Cardiac septum (tissue), 1 donor: ENCODE measurements at places on chromosomes 11 and 22.

GRCh38 chr22:38653741-38654140 lies 2.5 kb downstream of the FAM227A start:
- no peak for DNase-seq

GRCh38 chr11:119065369-119065768 lies 2.2 kb upstream of the VPS11 start:
- no peak for DNase-seq

GRCh38 chr22:30262917-30263741 lies 3.5 kb downstream of the OSM start:
- DNase-seq, result peak; percentile 90

GRCh38 chr11:73393479-73394415 lies 17.5 kb downstream of the RELT start:
- peak; percentile 85 for DNase-seq

- DNase-seq, result no peak
Measured at GRCh38 chr11:72229336-72229924, 4.9 kb downstream of the INPPL1 start.

DNA sequence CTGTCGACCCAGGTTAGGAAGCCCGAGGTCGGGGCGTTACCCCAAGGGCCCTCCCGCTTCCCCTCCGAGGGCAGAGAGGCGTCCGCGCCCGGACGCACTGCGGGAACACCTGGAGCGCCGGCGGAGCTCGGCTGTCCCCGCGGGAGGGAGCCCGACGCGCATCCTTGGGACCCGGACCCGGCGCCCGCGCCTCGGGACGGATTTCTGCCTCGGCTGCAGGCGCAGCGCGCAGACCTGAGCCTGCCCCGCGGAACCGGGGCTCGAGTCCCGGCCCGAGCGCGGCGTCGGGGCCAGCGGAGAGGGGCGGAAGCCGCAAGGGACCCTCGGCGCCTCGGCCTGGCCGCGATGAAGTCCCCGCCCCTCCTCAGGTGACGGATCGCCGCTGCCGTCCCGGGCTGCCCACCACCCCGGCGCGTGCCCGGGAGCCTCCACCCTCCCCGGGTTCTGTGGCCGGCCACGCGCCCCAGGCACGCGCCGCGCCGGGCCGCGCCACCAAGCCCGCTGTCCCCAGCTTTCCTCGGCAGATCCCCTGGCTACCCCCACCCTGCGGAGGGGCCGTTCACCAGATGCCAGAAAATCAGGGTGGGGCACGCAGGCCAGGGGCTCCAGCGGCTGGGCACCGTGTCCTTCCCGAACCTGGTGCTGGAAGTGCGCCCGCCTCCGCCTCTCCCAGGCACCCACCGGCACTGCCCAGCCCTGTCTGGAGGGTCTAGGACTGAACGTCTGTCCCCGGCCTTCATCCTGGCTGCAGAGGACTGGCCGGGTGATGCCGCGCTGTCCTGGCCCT lies 410 bp downstream of the GLB1L3 start:
- no peak for DNase-seq

GRCh38 chr11:27807596-27807995 lies 107.3 kb upstream of the BDNF start:
- no peak for DNase-seq

DNA sequence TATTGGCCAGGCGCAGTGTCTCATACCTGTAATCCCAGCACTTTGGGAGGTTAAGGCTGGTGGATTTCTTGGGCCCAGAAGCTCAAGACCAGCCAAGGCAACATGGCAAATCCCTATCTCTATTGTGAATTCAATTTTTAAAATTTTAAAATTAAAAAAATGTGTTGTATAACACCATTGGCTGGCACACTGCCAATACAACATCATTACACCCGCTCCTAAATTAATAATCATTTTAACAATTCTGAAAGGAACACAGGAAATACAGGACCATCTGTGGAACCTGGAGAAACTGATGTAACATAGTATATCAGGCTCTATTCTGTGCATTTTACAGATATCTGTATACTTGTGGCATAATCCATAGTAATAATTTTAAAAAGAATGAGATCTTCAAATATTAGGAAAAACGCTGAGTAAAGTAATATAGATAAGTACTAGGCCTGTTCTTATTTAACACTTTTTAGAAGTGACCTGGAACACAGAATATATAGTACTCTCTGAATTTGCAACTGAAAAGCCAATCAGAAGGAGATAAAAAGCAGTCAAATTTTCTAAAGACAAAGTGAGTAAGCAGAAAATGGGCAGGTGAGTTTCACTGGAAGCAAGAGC lies 124.3 kb downstream of the APOL5 start:
- DNase-seq, result no peak

- peak; percentile 38 for DNase-seq
Measured at GRCh38 chr11:8309862-8310261, 46.2 kb upstream of the LMO1 start.

DNA sequence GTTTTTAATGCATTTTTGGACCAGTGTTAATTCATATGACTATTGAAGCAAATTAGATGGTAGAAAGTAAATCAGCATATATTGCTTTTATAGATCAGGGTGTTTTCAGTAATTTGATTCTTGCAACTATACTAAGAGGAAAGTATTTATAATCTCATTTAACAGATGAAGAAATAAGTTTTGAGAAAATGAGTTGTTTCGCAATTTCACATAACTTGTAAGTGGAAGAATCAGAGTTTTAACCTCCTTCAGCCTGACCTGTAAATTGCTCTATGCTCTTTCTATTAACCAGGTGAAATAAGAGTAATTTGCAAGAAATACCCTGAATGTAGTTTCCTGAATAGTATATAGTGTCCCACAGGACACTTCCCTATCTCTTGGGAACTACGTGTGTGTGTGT lies 1106.8 kb upstream of the RAG2 start:
- no peak for DNase-seq

- no peak for DNase-seq
Measured at GRCh38 chr22:33796494-33796893, 123.8 kb downstream of the LARGE1 start.

GRCh38 chr11:74312326-74312725 lies 886 bp upstream of the P4HA3 start:
- DNase-seq, result no peak

DNA sequence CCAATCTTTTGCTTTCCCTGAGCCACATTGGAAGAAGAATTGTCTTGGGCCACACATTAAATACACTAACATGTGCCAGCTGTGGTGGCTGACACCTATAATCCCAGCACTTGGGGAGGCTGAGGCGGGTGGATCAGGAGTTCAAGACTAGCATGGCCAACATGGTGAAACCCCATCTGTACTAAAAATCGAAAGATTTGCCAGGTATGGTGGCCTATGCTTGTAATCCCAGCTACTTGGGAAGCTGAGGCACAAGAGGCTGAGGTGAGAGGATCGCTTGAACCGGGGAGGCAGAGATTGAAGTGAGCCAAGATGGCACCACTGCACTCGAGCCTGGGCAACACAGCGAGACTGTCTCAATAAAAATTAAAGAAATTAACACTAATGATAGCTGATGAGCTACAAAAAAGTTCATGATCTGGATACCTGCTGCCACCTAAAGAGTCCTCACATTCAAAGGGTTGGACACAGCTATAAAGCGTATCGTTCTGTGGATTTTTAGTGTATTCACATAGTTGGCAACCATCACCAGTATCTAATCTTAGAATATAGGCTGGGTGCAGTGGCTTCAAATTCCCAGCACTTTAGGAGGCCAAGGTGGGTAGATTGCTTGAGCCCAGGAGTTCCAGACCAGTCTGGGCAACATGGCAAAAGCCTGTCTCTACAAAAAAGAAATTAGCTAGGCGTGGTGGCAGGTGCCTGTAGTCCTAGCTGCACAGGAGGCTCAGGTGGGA lies 3.4 kb upstream of the LDHC start:
- DNase-seq, result no peak

DNA sequence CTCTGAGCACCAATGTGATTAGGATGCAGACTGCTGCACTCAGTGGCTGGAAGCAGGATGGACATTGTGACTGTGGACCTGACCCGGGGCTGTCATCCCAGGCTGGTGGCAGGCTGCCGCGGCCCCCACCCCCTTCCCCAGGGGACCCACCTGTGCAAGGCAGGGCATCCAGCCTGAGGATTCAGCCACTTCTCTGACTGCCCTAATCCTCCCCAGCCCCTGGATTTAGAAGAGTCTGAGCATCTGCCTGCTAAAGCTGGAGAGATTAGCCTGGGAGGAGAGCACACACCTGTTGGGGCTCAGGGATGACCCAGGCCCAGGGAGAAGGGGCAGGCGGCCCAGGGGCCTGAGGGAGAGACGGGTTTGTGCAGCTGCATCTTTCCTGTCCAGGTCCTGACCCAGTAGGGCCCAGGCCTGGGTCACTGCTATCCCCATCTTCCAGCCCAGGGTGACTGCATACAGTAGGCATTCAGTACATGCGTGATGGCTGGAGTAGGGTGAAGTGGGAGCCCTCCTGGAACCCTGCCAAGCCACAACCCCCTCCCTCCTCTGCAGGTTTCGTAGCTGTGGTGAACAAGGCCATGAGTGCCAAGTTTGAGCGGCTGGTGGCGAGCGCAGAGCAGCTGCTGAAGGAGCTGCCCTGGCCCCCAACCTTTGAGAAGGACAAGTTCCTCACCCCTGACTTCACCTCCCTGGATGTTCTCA lies 12.1 kb downstream of the DPP3 start:
- no peak for DNase-seq

DNA sequence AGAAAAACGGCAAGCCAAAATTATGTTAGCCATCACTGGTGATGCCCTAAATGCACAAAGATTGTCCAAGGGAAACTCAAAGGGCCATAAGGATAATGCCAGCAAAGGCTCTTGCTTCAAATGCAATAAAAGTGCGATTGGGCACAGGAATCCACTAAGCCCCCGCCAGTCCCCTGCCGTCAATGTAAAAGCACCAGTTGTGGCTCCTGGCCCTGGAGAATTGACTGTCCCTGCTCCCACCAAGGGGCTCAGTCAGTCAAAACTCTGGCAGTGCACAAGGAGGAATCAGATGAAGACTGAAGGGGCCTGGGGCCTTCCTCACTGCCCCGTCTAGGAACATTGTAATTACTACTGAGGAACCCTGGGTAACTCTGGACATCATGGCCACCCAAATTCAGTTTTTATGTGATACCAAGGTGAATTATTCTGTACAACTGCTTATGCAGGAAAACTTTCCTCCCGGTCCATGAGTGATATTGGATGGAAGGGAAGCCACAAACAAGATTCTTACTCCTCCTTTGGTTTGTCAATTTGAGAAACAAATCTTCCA lies 85.6 kb downstream of the PIWIL4 start:
- no peak for DNase-seq

DNA sequence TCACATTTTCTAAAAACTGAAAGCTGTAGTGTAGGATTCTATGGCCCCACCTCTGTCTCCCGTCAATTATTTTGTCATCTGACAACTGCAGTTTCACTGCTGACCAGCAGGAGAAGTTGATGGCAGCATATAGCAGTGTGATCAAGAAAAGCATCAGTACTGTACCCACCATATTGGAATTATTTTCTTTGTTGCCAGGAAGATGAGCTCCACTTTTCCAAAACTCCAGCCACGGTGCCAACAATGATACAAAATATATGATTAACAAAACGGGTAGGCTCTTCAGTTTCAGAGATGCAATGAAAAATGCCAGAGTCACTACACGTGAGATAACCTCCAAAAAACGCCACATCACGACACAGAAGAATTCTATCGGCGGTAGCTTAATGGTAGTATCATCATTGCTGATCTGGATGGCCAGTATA lies 41.3 kb downstream of the XKR3 start:
- DNase-seq, result no peak

- no peak for DNase-seq
Measured at GRCh38 chr11:64245797-64246620, 734 bp downstream of the PPP1R14B start.

- DNase-seq, result peak; percentile 68
Measured at GRCh38 chr11:44628730-44629700, 63.6 kb downstream of the CD82 start.

GRCh38 chr11:59144579-59145345 lies 2.1 kb downstream of the FAM111A start:
- DNase-seq, result peak; percentile 86

- DNase-seq, result no peak
Measured at GRCh38 chr11:93852242-93852641, 1.8 kb upstream of the VSTM5 start.

GRCh38 chr11:123305601-123306375 lies 110.7 kb upstream of the CLMP start:
- no peak for DNase-seq

GRCh38 chr22:42834177-42834949 lies 22.7 kb downstream of the ARFGAP3 start:
- no peak for DNase-seq

DNA sequence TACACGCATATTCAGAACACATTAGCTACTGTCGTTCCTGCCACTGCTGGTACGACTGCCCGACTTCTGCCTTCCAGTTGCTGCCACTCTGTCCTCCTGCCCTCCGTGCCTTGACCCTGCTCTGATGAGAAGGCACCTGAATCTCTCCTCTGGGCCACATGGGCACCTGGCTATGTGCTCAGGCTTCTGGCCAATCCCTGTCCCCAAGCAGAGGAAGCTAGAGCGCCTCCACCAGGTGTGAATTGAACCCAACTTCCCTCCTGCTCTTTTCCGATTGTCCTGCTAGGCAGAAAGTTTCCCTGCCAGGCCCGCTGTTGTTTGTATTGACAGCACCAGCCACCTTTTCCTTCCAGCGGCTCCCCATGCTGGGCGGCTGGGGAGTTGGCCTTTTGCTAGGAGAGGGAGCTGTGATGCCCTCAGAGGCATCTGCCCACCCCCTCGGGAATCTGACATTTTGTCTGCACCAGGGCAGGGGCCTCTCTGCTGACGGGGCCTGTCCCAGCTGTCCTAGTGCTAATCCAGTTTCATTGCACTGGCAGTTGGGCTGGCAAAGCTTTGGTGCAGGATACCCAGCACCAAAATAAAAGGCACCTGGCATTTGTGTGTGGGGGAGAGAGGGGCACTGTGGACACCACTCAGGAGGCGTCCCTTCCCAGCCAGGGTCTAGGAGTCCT lies 118.0 kb downstream of the GRIK4 start:
- DNase-seq, result no peak

- no peak for DNase-seq
Measured at GRCh38 chr11:96180341-96180740, 162.7 kb downstream of the MAML2 start.

DNA sequence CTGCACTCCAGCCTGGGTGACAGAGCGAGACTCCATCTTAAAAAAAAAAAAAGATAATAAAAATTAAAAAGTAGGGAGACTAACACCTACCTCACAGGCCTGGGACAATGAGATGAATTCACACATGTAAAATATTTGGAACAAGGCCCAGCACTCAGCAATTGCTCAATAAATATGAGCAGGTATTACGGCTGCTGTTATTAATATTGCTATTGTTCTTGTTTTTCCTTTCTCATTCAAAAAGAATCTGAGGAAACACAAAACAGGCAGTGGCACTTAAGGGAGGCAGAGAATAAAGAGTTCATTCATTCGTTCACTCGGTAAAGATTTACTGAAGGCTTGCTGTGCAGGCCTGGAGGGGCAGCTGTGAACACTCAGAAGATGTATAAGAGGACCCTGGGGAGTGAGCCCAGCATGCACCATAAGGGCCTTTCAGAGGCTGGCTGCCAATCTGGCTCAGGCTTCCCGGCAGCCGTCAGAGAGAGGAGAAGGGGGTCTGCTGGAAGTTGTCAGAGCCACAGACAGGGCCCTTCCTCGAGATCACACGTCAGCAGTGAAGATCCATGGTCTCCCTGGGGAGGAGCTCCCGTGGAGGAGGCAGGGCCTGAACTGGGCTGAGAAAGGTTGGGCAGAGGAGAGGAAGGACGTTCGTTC lies 51.6 kb upstream of the TCF20 start:
- DNase-seq, result no peak

- DNase-seq, result no peak
Measured at GRCh38 chr11:61811831-61812230, 5.0 kb downstream of the FADS1 start.
